ENCODE measurements at places on chromosomes 3 and 15.

DNA sequence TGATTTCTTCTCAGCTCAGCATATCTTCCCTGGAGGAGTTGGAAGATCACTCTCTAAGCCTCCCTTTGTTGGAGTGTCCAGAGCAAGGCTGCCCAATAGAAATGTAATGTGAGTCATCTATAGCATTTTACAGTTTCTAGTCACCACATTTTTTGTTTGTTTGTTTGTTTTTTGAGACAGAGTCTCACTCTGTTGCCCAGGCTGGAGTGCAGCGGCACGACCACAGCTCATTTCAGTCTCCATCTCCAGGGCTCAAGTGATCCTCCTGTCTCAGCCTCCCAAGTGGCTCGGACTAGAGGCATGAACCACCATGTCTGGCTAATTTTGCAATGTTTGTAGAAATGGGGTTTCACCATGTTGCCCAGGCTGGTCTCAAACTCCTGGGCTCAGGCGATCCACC lies 21.3 kb downstream of the KLHL6 start:
- no peak for DNase-seq

GRCh38 chr3:158769952-158770740 lies 31.7 kb upstream of the MFSD1 start:
- DNase-seq = no peak

- DNase-seq = no peak
Observed at GRCh38 chr3:171704002-171704401, 106.3 kb downstream of the PLD1 start.

DNA sequence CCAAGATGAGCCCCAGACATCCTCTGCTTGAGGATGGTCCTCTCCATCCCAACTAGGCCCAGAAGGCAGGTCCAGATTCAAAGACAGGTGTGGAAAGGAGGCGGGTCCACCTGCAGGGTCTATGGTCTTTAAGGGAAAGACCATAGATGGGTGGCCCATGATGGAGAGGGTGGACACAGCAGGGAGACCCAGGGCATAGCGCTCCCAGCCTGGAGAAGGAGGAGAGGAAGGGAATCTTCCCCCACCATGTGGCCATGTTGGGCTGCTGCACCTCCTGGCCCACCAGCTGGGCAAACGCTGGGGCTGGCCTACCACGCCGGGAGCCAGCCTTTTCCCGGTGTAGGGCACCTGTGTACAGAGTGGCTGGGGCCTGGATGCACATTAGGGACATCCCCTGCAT lies 265.2 kb upstream of the TLE3 start:
- no peak for DNase-seq

DNA sequence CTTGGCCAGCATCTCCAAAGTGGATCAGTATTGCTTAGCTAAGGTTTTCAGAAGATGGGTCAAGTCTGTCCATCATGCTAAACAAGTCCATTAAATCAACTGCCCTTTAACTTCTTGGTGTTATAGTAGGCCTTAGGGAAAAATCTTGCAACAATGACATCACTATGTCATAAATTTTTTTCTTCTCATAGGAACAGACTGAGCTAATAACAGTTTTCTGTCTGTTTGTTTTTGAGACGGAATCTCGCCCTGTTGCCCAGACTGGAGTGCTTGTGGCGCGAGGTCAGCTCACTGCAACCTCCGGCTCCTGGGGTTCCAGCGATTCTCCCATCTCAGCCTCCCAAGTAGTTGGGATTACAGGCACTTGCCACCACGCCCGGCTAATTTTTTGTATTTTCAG lies 94.2 kb downstream of the EFL1 start:
- no peak for DNase-seq

DNA sequence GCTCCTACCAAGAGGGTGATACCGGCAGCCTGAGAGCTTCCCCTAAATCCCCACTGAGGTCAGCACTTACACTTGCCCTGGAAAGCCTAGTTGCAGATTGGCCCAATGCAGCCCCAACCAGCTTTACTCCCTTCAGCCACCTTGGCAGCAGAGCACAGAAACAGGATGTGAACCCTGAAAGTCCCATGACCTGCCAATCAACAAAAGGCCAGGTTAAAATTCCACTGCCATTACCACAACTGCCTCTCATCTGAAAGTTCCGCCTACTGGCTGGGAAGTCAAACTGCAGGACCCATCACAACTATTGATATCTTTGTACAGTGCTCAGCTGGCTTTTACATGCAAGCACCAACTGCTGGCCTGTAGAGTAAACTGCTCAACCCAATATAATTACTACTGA lies 156.2 kb downstream of the ZMAT3 start:
- DNase-seq = no peak

GRCh38 chr3:113660896-113661295 lies 35.5 kb downstream of the USF3 start:
- DNase-seq = no peak

DNA sequence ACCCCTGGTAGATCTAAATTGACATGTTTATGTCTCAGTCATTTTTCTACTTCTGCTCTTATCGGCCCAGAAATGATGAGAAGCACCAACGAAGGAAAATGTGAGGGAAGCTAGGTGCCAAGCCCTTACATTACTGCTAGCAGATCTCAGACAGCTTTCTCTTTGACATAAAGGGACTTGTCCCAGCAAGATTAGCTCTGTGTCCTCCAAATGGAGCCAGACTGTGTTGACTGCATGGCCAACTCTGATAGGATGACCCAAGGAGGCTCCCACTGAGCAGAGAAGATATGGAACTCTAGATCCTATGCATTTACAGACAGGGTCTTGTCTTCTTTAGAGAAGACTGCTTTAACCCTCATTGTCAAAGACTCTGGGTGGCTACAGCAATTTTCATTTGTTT lies 2.8 kb upstream of the MCTP2 start:
- DNase-seq = no peak

DNA sequence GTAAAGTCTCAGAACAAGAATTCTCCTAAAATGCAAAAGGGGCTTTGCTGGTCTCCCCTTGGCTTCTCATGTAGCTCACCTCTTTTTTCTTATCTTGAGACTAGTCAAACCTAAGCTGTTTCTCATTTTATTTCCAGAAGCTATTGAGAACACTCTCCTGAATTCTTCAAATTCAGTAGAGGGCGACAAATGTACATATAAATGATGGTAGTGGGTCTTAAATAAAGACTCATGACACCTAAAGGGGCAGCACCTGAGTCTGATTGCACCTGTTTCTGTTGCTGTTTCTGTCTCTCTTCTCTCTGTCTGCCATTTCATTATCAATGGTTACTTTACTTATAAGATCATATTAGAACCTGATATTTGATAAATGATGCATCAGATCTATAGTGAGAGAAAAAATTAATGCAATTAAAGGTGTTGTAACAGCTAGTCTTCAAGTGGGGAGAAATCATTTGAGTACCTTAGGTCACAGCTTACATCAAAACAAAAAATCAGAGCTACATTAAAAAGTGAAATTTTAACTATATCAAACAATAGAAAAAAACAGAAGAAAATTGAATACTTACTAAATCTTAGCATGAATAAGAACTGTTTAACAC lies 7.0 kb downstream of the ADIPOQ start:
- DNase-seq = no peak

DNA sequence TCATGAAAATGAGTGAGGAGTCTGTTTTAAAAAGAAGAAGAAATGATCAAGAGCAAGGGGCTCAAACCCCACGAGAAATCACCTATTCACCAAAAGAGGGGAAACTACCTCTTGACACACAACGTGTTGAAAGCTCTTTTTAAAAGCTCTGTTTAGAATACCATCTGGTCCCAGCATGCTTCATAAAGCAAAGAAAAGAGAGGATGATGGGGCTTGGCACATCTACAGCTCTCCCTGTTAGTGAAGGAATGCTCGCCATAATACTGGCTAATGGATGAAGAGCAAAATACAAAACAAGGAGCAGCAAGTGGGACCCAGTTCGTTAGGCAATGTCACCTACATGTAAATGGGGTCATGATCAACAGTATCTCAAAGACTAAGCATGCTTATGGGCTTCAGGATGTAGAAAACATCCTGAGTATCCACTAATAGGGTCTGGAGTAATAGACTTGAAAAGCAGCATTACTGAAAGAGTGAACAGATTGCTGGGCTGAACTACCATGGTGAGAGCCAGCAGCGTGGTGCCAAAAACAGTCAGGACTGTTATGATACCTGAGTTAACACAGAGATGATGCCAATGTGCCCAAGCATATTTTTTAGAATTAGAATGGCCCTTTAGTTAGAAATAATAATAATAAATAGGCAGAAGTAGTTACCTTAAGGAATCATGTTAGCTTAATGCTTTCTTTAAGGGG lies 159.7 kb upstream of the POU1F1 start:
- no peak for DNase-seq

- DNase-seq = no peak
Observed at GRCh38 chr15:59993950-59994401, 10.1 kb upstream of the FOXB1 start.

DNA sequence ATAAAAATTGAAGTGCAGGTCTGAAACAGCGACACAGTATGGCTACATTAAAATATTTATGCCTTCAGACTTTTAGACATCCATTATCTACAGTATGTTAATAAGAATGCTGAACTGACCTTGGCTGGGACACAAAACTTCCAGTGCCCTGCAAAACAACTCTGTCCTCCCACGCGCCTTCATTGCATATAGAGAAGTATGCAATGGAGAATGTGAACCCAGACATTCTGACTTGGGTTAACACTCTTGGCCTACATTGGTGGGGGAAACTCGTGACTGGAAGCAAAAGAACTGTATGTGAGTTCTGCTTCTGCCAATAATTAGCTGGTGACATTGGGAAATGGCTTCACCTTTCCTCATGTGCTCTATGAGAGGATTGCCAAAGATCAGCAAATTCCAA lies 110.5 kb upstream of the SLC24A5 start:
- DNase-seq = no peak

DNA sequence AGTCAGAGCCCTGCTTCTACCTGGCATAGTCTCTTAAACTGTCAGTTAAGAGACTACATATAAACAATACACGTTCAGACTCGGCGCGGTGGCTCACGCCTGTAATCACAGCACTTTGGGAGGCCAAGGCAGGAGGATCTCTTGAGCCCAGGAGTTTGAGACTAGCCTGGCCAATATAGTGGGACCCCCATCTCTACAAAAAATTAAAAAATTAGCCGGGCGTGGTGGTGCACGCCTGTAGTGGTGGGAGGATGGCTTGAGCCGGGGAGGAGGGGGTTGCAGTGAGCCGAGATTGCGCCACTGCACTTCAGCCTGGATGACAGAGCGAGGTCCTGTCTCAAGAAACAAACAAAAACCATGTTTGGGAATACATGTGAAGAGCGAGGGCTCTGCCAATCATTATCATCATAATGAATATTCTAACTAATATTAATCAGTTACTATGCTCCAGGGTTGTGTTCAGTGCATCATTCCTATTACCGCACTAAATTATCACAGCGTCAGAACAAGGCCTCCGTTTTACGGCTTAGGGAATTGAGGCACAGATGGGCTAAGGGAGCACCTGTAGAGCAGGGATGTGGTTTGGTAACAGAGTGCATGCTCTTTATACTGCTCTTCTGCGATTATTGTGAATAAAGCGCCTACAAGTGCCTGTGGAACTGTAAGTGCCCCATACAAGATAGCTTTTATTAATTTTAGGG lies 844 bp upstream of the UQCC5 start:
- DNase-seq = no peak

GRCh38 chr15:95713324-95713723 lies 617.2 kb upstream of the NR2F2 start:
- no peak for DNase-seq

Measured in esophagus squamous epithelium (tissue), 5 donors.